ENCODE measurements at places on chromosomes 3 and 15. TPM values are rescaled to one million over a fixed set of nuclear protein-coding genes. Genes with fewer than 3 reads are reported as not detected.

TNNC1 gene
- 0.67 TPM for total RNA-seq

ATP8B4 gene
- 45.8 TPM for total RNA-seq

PRICKLE2 gene
- 5.3 TPM for total RNA-seq

ATRIP gene
- 11.2 TPM for total RNA-seq

CHRFAM7A gene
- total RNA-seq, result 1.9 TPM

SLC25A26 gene
- 18.9 TPM for total RNA-seq

SYNPR gene
- not detected for total RNA-seq

SNURF gene
- 12.3 TPM for total RNA-seq

GHSR gene
- total RNA-seq, result not detected

PARP15 gene
- 0.36 TPM for total RNA-seq

SLC22A14 gene
- 0.36 TPM for total RNA-seq

TRPM1 gene
- not detected for total RNA-seq

SLC28A1 gene
- not detected for total RNA-seq

IL17RE gene
- 0.74 TPM for total RNA-seq

SHF gene
- 23.0 TPM for total RNA-seq

LMCD1 gene
- 9.5 TPM for total RNA-seq

ACY1 gene
- 19.8 TPM for total RNA-seq

Data from endothelial cell (in vitro differentiated cells).